Mucosa of descending colon (tissue), 3 donors: ENCODE measurements at places on chromosomes 3 and 15.

- DNase-seq = no peak
Observed at GRCh38 chr3:217099-217813, 20.7 kb downstream of the CHL1 start.

DNA sequence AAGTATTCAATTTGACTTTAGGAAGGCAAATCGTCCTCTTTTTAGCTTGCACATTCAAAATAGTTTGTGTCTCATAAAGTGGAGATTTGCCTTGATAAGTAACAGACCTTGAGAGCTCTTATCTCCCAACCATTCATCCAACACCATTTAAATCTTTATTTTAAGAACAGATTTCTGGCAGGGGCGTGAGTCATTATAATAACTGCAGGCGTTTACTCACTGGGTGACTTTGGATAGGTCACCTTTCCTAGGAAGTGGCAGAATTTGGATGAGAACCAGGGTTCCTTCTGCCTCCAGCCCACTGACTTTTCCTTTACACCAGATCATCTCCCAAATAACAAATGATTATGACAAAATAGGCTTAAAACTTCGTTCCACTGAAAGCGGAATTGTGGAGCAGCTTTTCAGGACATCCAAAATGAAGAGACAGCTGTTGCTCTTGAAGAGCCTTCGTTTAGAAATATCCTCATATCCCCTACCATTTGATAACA lies 5.0 kb downstream of the LMCD1 start:
- DNase-seq = no peak

DNA sequence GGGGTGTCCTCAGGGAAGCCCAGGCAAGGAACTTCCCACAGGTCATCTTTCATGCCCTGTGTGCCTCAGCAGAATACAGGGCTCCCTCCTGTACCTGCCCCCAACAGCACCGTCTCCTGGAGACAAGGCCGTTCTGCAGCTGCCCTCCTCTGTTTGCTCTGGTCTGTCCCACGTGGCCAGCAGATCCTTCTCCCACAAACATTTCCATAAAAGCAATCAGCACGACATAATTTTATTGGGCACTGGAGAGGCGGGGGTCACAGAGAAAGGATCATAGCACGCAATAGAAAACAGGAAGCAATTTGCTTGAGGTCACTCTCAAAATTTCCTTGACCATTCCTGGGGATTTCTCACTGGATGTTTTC lies 29.4 kb downstream of the STARD5 start:
- no peak for DNase-seq

- DNase-seq = no peak
Observed at GRCh38 chr15:96421178-96421601, 90.7 kb downstream of the NR2F2 start.

GRCh38 chr3:39322936-39323335 lies 6.6 kb upstream of the CCR8 start:
- DNase-seq = no peak

DNA sequence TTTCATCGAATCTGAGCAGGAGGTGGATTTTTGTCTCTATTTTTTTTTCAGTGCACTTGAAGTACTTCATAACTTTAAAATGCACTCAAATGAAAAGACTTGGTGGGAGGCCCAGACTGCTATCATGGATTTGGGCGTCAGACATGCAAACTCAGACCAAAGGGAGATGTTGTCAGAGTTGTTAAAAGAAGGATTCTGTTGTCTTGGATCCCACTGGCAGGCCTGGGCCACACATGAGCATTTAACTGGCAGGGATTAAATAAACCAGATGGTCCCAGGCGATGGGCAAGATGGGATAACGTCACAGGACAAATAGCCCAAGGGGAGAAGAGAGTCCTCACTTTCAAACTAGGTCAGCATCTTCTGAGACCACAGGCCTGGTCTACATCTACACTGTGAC lies 15.4 kb downstream of the RTP1 start:
- no peak for DNase-seq

GRCh38 chr15:28167042-28167441 lies 67.9 kb upstream of the OCA2 start:
- no peak for DNase-seq

- no peak for DNase-seq
Observed at GRCh38 chr3:176376531-176376930, 820.8 kb downstream of the TBL1XR1 start.

GRCh38 chr3:64518950-64519349 lies 168.8 kb downstream of the ADAMTS9 start:
- no peak for DNase-seq

GRCh38 chr3:48716508-48716981 lies 476 bp downstream of the IP6K2 start:
- no peak for DNase-seq

DNA sequence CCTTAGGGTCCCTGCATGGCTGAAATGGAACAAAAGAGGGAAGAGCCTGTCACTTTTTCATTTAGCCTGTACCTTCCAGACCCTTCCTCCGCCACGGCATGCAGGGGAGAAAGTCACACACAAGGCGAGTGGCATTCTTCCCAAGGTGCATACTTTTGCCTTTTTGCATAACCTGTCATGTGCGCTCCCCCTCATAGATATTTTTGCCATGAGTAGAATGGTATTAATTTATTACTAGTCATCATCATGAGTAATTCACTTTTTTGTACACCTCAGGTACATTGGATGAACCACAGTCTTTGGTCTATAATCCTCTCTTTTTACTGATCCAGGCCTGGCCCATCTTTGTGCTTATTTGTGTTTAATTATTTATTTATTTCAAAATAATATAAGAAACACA lies 8.9 kb upstream of the BUB1B start:
- no peak for DNase-seq

GRCh38 chr3:38643090-38643489 lies 6.4 kb downstream of the SCN5A start:
- DNase-seq = no peak

DNA sequence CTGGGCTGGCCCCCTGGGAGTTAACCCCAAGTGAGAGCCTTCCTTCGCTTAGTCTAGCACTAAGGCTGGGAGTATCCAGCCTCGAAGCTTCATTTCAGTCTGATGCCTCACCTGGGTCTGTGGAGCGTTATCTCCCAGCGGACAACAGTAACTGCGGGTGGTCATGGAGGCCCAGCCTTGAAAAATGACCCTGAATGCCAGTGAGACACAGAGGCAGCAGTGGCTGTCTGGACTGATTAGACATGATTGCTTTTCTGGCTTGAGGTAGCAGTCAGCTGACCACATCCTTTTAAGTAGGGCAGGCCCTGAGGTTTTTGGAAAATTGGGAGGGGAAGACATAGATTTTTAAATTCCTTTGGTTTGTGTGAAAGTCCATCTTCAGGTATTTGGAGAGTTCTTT lies 28.2 kb upstream of the TRIM59 start:
- no peak for DNase-seq

- DNase-seq = no peak
Observed at GRCh38 chr15:89141885-89142284, 53.6 kb downstream of the ABHD2 start.

GRCh38 chr3:11591002-11591355 lies 52.7 kb downstream of the VGLL4 start:
- DNase-seq = no peak

- DNase-seq = no peak
Observed at GRCh38 chr3:124784686-124785382, 54.6 kb downstream of the UMPS start.

GRCh38 chr3:170426240-170426797 lies 7.7 kb downstream of the CLDN11 start:
- DNase-seq = no peak

GRCh38 chr3:120875989-120876388 lies 32.0 kb upstream of the STXBP5L start:
- DNase-seq = no peak

DNA sequence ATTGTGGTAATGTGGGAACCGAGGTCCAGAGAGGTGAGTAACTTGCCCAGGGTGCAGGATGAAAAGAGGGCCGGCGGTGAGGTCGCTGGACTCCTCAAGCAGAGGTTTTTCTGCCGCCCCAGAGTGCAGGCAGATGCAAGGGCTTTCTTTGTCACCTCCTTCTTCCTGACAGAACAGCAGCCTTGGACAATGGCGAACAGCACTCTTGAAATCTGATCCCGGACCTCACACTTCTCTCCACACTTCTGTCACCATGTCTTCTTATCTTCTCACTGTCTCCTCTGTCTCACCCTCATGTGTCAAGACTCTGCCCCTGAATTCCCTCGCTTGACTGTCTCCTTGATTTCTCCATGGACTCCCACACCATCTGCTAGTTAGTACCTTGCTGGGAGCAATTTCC lies 15.4 kb upstream of the VPS8 start:
- DNase-seq = no peak

GRCh38 chr15:84857418-84858004 lies 27.0 kb upstream of the SLC28A1 start:
- DNase-seq = no peak

- no peak for DNase-seq
Observed at GRCh38 chr15:69704700-69705099, 252.1 kb downstream of the RPLP1 start.

GRCh38 chr3:133994166-133994890 lies 35.4 kb downstream of the SLCO2A1 start:
- DNase-seq = no peak

DNA sequence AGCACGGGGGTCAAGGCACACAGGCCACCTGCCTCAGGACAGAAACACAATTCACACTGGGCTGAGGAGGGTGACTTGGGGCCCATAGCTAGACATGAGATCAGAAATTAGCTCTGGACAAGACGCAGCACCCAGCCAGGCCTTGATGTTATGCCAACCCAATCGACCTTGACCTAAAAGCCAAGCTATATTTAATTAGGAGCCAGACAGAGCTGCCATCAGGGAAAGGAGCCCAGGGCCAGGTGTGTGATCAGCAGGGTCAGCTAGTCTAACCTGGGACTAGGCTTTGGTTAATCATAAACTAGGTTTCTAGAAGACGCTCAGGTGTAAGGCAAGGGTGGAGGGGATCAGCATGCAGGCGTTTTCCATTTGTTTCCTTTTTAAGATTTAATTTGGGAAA lies 23.9 kb upstream of the SLC25A36 start:
- peak; percentile 26 for DNase-seq

GRCh38 chr3:20546636-20547035 lies 360.6 kb upstream of the SGO1 start:
- no peak for DNase-seq

DNA sequence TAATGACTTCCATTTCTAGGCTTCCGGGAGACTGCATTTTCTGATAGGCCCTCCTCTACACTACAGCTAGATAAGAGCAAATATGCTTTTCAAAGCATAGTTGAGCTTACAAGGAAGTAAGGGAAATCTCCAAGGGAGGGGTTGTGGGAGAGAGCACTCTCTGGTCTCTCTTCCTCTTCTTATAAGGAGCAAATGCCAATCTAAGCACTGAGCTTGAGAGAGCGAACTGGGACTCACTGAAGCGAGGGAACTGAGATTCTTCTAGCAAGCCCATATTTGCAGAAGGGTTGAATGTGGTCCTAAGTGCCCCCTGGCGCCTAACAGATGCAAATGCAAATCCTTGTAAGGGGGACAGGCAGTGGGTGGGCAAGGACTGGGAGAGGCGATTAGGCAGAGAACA lies 164.8 kb downstream of the ERC2 start:
- DNase-seq = peak; percentile 28

- DNase-seq = no peak
Observed at GRCh38 chr3:16140116-16140893, 34.2 kb upstream of the GALNT15 start.

DNA sequence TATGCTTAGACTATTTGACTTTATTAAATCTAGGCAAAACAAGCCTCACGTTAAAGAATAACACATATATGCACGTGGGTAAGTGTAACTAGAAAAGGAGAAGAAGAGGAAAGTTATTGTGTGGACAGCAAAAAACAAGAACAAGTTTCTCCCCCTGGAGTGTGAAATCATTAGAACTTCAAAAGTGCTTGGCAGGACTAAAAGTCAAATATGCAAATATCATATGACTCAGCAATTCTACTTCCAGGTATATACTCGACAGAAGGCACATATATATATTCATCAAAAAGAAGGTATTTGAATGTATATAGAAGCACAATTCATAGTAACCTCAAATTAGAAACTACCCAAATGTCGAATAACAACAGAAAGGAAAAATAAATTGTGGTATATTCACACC lies 68.9 kb upstream of the STXBP5L start:
- no peak for DNase-seq

- no peak for DNase-seq
Observed at GRCh38 chr3:13452490-13453335, 27.4 kb upstream of the HDAC11 start.

DNA sequence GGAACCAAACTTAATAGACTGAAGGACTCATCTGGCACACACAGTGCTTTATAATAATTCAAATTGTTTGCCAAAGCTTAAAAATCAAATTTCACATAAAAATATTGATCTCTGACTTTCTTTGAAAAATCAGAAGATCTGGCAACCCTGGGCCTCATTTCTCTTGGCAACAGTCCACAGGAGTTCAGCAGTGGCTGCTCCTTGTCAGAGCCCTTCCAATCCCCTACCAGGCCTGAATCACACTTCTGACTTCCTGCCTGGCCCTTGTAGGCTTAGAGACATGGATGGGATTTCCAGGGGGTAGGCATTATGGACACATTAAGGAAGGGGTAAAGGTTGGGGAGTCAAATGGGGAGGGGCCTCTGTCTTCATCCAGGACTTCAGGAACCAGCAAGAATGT lies 55.5 kb downstream of the PLS1 start:
- DNase-seq = no peak

GRCh38 chr3:123082370-123083065 lies 15.7 kb downstream of the PDIA5 start:
- DNase-seq = no peak

- no peak for DNase-seq
Observed at GRCh38 chr3:27571345-27571744, 87.2 kb upstream of the SLC4A7 start.

DNA sequence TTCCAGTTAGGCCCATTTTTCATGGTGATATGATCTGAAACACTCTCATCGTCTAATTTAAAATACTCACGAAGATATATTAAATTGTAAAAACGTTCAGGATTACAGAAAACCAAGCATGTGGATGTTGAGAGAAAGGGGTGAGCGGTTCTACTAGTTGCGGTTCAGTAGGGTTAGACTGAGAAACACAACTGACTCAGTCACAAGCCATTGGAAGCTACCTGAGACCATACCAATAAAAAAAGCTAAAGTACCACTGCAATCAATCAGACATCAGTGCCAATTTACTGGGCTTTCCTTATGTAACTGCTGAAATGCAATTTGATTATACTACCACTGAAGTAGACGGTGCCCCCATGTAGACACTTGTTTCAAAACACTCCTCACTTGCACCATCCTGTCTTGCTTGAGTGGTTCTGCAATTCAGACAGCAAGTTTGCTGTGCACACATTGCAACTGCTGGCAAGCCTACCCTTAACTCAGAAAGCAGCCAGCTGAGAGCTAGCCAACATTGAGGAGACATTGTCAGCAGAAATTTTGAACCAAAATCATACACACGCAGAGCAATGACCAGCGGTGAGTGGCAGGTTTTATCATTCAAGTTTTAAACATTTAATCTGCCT lies 368.7 kb upstream of the ARHGEF26 start:
- DNase-seq = no peak

DNA sequence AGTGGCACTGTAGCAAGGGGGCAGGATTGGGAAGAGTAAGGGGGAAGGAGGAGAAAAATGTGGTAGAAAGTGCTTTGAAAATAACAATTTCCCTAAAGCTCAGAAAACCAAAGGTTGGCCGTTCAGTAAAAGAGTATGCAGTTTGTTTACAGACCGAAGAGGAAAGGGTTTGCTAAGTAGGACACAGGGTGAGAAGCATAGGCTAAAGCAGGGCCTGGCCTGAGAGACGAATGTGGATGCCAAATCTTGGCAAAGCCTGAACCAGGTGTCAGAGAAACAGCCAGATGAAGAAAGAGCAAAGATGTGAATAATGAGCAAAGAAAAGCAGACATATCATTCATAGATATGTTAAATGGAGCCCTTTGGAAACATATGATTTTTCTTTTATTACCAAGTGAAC lies 17.1 kb downstream of the NEK10 start:
- no peak for DNase-seq

- DNase-seq = no peak
Observed at GRCh38 chr3:197404754-197405153, 106.3 kb upstream of the DLG1 start.
